ENCODE measurements at places on chromosomes 1 and 21.

- no peak for DNase-seq
Measured at GRCh38 chr1:246801241-246802020, 77.2 kb downstream of the SCCPDH start.

- DNase-seq = no peak
Measured at GRCh38 chr21:44748621-44749020, 37.2 kb upstream of the TSPEAR start.

GRCh38 chr1:16127676-16128337, 28.1 kb downstream of the EPHA2 start:
- DNase-seq = no peak

DNA sequence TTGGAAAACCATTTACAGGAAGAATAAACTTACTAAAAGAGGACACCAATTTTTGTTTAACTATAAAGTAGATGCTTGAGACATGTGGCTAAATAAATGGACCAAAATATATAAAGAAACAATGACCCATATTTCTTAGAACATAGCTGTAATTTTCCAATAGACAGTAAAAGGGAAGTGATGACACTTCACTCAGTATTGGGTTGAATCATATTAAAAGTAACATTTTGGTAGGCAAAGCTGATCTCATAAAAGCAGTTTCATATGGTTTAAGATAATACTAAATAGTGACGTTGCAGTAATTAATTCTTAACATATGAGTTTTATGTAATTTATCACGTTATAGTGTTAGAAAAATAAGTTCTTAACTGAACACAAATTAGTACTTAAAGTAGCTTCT, 308.9 kb upstream of the RUNX1 start:
- DNase-seq = no peak

DNA sequence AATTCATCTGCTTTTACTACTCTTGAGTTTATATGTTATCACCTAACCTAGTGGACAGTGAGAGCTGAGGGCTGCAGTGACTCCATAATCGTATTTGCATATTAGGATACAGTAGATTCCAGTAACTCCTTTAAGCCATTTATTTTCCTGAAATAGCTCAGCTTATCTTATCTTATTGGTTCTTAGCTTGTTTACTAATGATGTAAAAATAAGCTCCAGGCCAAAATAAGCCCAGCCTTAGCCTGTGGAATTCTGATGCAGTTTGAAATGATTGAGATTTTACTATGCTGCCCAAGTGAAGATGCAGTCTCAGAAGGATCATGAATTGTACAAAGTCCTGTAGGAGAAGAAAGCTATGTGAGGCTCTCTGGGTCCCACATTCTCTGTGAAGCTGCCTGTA, 18.1 kb downstream of the ATP1A1 start:
- no peak for DNase-seq

DNA sequence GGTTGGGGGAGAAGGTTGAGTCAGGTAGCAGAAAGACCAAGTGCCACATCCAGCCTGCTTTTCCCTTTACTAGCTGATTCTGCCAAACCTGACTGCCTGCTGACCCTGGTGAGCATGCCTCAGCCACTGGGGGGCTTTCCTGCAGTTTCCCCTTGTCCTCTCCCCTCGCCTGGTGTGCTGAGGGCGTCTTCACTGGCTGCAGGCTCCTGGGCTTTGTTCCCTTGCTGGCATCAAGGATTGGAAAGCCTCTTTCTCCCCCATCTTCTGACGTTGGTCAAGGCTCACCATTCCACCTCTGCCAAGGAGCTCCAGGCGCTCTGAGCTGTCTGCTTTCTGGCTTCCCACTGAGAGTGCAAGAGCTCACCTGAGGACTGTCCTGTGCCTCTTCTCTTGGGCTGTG, 28.4 kb downstream of the MAN1C1 start:
- DNase-seq = no peak

DNA sequence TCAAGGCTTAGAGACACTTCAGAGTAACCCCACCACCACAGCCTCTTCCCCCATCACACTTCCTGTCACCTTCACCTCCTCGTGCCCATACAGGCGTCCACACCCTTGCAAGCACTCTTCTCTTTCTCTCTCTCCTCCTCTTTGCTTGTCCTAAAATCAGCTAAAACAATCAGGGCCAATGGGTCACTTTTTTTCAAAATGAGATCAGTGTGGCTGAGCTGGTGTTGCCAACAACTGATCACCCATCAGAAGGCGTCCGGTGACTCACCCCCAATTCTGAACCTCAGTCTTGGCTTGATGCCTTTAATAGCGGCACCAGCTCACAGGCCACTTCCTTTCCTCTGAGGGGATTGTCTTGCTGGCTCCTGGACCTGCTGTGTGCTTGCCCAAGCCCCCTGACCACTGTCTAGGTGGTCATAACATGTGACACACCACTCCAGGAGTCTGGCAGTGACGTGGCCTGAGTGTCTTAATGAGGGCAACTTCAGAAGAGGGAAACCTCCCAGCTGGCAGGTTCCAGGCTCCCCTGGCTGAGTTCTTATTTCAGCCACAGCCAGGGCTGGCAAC, 1.6 kb downstream of the DRAXIN start:
- no peak for DNase-seq

DNA sequence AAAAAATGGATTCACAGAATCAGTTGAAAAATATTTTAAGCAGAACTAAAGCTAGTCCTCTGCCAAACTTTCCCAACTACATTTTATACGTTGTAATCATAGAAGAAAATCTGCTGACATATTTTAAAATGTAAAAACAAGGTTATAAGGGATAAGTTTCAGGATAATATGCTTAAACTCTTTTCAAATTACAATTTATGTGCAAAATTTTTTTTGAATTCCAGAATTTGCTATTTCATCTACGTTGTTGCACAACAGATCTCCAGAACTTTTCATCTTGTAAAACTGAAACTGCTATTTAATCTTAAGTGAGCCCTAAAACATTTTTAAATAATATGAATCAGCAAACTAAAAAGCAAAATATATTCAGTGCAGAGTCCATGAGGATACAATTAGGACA, 5.9 kb downstream of the EDEM3 start:
- DNase-seq = no peak

- DNase-seq = peak; percentile 14
Measured at GRCh38 chr1:153260585-153261280, 1.2 kb downstream of the LORICRIN start.

GRCh38 chr1:169148472-169149252, 42.2 kb downstream of the ATP1B1 start:
- DNase-seq = no peak

- DNase-seq = no peak
Measured at GRCh38 chr1:44423591-44424537, 18.8 kb downstream of the RNF220 start.

DNA sequence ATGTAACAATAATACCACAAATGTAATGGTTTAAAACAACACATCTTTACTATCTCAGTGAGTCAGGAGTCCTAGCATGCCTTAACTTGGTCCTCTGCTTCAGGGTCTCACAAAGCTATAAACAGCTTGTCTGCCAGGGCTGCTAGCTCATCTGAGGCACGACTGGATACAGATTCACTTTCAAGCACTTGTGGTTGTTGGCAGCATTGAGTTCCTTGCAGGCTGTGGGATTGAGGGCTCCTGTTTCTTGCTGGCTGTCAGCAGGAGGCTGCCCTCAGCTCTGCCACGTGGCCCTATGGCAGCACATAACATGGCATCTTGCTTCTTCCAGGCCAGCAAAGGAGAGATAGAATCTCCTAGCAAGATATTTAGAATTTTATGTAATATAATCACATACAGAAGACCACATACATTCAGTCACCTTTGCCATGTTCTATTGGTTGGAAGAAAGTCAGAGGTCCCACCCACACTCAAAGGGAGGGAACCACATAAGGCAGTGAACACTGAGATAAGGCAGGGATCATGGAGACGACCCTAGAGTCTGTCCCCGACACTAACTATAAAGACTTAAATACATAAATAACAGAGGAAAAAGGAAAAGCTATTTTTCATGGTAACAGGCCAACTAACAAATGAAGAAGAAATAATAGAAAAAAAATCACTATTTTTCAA, 18.9 kb upstream of the IPP start:
- DNase-seq = no peak

GRCh38 chr1:15309687-15310086, 62.7 kb downstream of the FHAD1 start:
- DNase-seq = no peak

- DNase-seq = no peak
Measured at GRCh38 chr1:232183802-232184201, 446.1 kb downstream of the SIPA1L2 start.

DNA sequence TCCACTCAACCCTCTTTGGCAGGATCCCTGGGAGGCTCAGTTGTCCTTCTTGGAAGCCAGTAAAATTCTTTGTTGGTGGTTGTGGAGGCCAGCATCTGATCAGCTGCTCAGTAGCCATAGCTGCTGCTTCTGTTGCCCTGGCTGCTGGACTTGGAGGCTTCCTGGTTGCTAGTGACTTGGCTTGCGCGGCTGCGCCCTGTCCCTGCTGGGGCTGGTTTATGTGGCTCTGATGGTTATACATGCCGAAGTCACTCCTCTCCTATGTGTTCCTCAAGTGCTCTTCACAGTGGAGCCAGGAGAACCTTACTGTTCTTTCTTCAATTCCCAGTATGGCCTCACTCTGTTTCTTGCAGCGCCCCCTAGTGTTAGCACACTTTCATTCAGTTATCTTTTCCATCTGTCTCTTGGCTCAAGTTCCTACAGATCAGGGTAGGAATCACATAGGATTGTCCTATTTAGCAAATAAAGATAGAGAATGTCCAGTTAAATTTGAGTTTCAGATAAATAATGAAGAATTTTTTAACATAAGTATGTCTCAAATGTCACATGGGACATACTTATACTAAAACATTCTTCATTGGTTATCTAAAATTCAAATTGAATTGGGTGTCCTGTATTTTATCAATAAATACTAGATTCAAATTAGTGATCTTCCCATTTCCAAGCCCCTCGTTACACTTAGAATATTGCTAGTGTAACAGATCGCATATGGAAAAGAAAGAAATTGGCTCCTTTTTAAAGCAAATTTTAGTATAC, 176.5 kb downstream of the TGFB2 start:
- DNase-seq = peak; percentile 49

GRCh38 chr1:245684166-245684565, 529.4 kb downstream of the KIF26B start:
- DNase-seq = no peak

DNA sequence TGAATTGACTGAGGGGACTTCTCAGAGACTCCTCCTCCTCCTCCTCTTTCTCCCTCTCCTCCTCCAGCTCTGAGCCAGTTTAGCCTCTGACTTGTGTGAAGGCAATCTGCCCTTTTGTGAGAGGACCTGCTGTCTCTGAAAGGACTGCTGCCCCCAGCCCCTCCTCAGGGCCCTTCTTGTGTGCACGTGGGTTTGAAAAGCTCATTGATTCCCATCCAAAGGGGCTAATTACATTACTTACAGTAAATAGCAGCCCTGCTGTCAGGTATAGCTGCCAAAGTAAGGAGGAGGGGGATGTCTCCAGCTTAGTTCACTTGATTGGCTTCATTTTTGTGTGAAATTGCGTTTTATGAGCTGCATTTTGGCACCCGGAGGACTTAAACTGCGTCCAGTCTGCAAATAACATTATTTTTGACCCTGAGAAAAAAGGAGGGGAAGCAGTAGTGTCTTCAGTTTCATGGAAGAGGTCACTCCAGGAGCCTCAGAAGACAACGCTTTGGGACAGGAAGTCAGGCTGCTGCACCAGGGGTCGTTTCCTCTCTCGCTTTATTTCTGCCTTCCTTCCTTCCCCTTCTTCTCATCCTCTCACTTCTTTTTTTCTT, 1.8 kb upstream of the LHX9 start:
- no peak for DNase-seq

DNA sequence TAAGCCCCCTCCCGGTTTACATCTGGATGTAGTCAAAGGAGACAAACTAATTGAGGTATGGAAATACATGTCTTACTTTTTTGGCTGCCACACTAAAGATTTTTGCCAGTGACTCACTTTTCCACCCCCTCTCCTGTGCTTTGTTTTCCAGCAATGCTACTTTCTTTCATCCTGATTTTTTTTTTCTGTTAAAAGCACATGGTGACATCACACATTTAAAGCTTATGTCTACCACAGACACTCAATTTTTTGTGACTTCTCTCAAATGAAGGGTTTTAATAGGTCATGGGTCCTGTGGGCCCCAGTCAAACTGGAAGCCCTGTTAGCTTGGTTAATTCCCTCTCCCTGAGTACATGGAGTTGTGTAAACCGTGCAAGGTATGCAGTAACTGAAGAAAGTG, 2.2 kb downstream of the PPP1R8 start:
- no peak for DNase-seq

GRCh38 chr1:19932866-19933265, 9.4 kb upstream of the PLA2G2E start:
- no peak for DNase-seq

GRCh38 chr1:153803470-153804056, 28.4 kb downstream of the SLC27A3 start:
- DNase-seq = no peak

DNA sequence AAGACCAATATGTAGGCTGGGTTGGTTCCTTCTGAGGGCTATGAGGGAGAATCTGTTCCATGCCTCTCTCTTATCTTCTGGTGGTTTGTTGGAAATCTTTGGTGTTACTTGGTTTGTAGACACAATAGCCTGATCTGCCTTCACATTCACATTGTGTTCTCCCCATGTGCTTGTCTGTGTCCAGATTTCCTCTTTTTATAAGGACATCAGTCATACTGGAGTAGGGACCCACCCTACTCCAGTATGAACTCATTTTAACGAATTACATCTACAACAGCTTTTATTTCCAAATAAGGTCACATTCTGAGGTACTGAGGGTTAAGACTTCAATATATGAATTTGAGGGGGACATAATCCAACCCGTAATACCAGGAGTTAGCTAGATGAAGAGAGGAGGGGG, 75.9 kb downstream of the DISP1 start:
- DNase-seq = no peak

DNA sequence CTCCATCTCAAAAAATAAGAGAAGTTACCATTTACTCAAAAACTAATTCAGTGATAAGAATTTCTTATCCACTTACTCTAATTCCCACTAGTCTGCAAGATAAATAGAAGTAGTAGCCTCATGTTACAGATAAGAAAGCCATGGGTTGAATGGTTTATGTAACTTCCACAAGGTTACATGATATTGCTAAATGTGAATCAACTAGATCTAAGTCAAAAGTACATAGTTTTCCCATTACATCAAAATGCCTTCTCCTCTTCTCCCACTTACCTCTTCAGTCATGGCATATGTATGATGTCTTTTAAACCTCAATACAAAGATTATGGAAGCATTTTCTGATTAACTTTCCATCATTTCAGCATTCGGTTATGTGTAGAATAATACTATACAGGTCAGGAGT, 108.5 kb downstream of the ASH1L start:
- no peak for DNase-seq

GRCh38 chr1:163147019-163147418, 55.7 kb downstream of the RGS5 start:
- DNase-seq = no peak

GRCh38 chr21:14866859-14867765, 197.7 kb downstream of the NRIP1 start:
- no peak for DNase-seq

GRCh38 chr1:98893371-98893770, 111.3 kb downstream of the PLPPR5 start:
- DNase-seq = no peak

GRCh38 chr1:116769104-116769452, 14.8 kb downstream of the CD2 start:
- peak; percentile 84 for DNase-seq

Data from GM12865 (cell line).